Mesendoderm (in vitro differentiated cells): ENCODE measurements at places on chromosomes 2 and 18.

DNA sequence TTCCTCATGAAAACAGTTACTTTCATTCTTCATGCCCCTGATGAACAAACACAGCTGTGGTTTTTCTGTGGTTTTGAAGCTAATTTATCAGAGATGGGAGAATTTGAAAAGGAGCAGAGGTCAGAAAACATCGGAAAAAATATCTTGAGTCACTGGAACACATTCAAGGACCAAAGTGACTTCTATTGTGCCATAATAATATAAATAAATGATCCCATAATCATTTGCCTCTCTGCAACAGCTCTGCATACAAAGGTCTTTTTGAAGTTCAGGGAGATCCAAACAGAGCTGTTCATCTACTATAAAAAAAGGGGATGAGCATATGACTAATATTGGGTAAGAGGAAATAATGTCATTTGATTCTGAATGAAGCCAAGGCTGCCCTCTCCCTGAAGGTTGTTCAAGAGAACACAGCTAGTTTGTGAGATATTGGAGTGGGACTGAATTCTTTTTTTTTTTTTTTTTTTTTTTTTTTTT lies 201.3 kb upstream of the GALNT5 start:
- DNase-seq, result no peak

GRCh38 chr18:48902023-48902855 lies 48.5 kb downstream of the SMAD7 start:
- DNase-seq, result no peak

DNA sequence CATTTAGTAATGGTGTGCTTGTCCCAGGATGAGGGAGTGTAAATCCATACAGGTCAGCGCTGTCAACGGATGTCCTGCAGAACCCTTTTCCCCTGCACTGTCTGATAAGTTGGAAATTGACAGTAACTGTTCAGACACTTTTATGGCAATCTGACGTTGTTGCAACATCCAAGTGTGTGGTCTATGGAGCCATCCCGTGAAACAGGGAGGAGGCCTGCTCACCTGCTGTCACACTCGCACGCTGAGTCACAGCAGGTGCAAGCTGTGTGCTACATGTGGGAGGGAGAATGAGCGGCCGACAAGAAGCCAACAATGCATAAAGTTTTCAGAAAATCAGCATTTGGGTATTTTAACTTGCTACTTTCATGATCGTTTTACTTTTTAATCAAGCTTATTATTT lies 43.7 kb upstream of the RMDN2 start:
- DNase-seq, result no peak

DNA sequence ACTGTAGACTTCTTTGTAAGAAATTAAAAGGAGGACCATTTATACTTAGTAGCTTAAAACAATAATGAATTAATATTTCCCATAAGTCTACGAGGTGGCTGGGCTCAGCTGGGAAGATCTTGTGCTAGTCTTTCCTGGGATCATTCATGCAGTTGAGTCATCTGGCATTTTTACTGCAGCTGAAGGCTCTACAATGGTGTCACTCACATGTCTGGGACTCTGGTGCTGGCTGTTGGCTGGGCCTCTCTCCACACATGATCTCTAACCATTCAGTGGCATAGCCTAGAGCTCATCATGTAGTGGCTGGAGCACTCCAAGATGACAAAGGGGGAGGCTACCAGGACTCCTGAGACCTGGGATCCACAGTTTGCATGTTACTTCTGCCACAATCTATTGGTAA lies 35.5 kb downstream of the CLASP1 start:
- no peak for DNase-seq

DNA sequence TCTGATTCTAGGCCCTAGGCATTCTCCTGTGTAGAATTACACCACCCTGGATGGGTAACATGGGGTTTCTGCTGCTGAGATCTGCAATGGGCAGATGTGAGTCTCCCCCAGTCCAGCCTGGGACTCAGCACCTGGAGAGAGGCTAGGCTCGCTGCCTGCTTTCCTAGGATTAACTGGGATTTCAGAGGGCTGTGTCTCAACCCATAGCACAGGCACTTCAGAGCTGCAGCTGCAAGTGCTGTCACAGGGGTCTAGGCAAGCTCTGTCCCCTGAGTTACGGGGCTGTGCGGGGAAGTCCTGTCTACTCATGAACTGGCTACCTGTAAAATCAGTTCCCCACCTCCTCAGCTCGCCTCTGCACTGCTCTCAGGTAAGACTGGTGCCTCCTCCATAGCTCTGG lies 51.5 kb downstream of the CABLES1 start:
- no peak for DNase-seq
